ENCODE measurements at places on chromosomes 4 and X.

GRCh38 chr4:139042981-139043460, 27.4 kb downstream of the NOCT start:
- no peak for DNase-seq

DNA sequence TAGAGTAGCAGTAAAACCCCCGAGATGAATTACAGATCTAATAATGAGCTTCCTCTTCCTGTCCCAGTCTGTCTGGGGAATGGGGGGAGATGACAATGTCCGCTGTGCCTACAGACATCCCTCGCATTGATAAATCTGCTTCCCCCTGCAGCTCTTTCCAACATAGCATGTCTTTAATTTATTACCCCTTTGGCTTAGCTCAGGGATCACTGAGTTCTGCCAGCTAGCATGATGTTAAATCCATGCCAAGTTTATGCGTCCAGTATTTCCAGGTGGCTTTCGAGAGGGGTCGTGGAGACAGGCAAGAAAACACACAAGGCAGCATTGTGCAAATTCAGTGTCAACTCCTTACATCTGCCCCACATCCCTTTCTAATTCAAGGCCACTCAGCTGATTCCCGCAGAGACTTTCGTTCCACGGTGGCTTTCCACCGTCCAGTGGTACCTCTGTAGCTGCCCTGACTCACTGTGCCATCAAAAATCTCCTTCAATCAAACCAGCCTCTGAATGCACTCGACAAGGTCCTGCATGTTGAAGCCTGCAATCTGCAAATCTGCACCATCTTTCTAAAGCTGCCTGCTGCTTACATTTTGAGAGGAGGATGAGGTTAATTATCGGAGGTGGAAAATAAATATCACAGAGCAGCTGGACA, 75.1 kb downstream of the MXRA5 start:
- no peak for DNase-seq

GRCh38 chr4:173666-174314, 49.5 kb downstream of the ZNF718 start:
- DNase-seq, result no peak

GRCh38 chrX:17822351-17822750, 38.7 kb downstream of the RAI2 start:
- no peak for DNase-seq

GRCh38 chr4:107977966-107978705, 11.6 kb upstream of the HADH start:
- DNase-seq, result no peak

GRCh38 chr4:92714640-92715039, 410.9 kb downstream of the GRID2 start:
- no peak for DNase-seq

- DNase-seq, result peak; percentile 13
Observed at GRCh38 chr4:99205153-99205979, 13.7 kb downstream of the ADH6 start.

DNA sequence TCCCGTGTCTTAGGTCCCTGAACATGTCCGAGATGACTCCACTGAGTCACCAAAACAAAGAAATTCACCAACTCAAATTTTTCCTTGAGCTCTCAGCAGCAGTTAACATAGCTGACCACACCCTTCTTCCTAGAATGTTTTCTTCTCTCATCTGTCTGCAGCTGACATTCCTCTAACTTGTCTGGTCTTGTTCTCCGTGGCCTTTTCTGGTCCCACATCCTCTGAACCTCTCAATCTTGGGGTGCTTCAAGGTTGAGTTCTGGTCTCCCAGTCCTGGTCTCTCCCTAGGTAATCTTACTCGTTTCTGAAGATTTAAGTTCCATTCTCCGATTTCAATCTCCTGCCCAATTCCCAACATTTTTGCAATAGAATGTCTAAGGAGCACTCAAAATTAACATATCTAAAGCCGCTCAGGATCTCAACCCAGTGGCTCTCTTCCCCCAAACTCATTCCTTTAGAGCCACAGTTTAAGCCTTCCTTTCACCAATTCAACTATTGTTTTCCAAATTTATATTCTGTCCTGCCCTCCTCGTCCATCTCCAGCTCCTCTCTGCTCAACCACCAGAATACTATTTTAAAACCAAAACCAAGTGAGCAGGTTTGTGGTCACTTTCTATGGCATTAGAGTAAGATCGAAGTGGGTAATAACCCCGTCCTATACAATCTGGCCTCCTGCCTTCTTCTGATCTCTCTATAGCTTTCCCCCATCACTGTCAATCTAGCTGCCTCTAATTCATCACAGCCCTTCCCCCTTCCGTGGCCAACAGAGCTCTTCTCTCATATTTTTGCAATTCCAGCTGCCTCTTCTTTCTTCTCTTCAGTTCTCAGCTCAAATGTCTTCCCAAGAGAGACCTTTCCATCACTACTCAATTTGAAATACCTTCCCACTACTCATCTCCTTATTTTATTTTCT, 1.2 kb downstream of the TRIML2 start:
- DNase-seq, result no peak
